ENCODE measurements at places on chromosomes 3 and 15.

DNA sequence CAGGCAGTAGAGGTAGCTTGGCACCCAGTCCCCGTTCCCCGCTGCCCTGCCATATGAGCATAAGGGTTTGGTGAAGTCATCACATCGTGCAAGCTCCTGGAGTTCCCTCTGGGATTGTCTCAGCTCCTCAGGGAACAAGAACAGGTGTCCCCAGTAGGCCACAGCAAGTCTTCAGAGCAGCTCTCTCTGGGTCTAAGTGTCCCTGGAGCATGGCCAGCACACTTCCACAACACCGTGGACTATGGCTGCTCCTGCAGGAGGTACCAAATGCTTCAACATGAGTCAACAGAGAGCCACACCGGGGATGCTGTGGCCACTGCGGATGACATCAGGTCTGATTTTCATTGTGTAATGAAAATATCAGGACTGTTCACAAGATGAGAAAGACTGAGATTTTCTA lies 23.1 kb downstream of the ABHD6 start:
- DNase-seq: no peak

GRCh38 chr3:37855363-37855970 lies 6.2 kb upstream of the CTDSPL start:
- DNase-seq: peak; percentile 63

DNA sequence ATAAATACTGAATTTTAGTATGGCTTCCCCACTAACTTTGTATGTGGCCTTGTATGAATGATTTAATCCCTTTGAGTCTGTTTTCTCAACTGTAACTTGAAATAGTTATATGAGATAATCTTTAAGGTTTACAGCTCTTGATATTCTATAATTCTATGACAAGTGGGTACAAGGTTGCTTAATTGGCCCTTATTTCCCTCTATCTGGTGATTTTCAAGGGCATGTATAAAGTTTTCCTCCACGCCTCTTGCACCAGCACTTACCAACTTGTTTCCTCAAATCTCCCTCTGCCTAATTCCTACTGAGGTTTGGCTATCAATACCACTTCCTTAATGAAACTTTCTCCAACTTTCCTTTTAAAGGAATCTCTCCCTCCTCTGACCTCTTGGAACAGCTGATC lies 112.9 kb downstream of the ISL2 start:
- DNase-seq: no peak

DNA sequence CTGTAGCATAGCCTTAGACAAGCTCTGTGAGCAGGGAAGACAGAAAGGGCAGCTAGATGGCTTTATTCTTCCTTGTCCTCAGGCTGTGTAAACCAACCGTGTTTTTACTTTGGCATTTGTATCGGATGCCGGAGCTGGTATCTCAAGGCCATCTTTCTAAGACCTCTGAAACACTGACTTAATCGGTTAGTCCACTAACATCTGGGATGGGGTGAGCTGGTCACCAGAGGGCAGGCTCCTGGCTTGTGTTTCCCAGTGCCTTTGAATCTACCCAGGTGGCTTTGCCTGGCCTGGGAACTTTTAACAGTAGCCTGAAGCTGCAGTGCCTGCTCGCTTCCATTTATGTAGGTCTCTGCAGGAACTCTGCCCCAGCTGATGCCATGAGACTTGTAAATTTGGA lies 252.7 kb downstream of the NR1D2 start:
- DNase-seq: no peak

- no peak for DNase-seq
These were observed 595 bp upstream of the APBA2 start for GRCh38 chr15:28885128-28885629.

DNA sequence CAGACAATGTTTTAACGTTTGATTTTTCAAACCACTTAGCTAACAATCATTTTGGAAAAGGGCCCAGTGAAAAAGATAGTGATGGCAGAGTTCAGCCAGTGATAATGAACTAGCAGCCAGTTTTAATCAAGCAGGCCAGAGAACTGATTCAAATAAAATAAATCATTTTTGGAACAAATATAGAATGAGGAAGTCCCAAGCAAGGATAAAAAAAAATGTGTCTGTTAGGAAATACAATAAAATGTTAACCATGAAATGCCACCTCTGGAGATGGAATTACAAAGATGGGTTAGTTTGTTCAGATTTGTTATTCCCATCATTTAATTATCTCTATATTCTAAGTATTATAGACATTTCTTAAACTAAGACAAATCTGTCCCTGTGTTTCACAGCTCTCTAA lies 1.1 kb downstream of the HERC1 start:
- no peak for DNase-seq

- DNase-seq: no peak
These were observed 1004.3 kb upstream of the SEMA6D start for GRCh38 chr15:46713045-46713444.

DNA sequence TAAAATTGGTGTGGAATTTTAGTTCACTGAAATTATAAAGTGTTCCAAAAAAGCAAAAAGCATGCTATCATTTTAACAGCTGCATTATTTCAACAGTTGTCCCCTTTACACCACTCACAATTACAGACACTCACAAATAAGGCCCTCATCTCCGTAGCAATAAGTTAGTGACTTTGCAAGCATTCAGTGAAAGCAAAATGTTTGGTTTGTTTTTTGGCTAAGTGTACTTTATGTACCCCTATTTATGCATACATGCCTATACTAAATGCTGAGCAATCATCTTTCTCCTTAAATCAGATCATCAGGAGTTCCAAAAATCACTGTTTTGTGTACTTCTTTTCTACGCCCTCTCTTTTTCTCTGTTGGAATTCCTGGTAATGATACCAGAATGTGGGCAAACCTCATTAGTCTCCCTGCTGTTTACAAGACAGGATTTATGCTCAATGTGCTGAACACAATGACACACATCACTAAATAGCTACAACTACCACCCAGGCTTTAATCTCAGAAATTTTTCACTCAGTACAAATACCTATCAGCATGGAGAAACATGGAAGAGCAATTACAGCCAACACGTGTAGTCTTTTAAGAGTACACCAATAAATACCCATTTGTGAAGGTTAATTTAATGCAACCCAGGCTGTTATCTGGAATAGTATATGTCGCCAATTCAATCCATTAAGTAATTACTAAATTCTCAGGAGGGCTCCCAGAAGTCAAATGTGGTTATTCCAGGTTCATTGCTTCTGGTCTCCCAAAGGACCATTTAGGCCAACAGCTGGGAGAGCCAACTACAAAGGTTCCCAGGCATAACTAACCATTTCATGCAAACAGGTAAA lies 12.0 kb downstream of the ALDH1A2 start:
- DNase-seq: no peak

DNA sequence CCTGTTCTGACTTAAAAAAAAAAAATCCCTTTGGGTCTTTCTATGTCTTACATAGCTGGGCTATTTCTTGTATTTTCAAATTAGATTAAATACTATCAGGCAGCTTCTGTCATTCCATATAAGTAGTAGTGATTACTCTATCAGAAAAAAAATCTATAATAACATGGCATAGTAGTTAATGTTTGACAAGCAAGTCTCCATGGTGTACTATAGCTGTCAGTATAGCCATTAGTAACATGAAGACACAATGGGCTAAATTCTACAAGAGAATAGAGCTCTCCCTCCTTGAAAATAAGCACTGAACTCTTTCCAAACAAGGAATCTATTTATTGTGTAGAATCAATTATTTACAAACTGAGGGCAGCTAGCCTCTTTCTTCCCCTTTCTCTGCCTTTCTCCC lies 19.4 kb upstream of the VEPH1 start:
- DNase-seq: no peak

DNA sequence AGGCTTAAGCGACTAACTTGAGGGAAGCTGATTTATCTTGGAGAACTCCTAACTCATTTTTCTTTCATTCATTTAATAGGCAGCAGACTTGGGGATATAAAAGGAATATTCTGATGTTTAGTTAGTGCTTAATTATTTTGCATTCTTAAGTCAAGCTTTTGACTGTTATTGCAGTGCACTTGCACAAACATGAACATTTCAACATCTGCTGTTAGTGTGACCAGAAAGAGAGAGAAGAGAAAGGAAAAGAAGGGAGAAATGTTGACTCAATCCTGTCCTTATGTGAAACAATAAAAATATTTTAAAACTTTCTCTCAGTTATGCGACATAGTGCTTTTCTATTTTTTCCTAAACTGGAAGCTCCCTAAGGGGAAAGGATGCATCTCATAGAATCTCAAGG lies 507.8 kb downstream of the LPP start:
- DNase-seq: no peak
